Activated T-cell treated with anti-CD3 and anti-CD28 coated beads, Interleukin-2, amount 50 U/mL, for 72 hours (primary cell): ENCODE measurements at places on chromosomes 1 and 21. TPM values are rescaled to one million over a fixed set of nuclear protein-coding genes. Genes with fewer than 3 reads are reported as not detected.

- peaks cover 26% of the 10 kb centered on the region for H3K27me3 ChIP-seq
- DNase-seq: peak; percentile 22
- H3K36me3 ChIP-seq: no peaks in the 10 kb centered on the region
- no peak overlapping the region for H3K27ac ChIP-seq
- peaks cover 26% of the 10 kb centered on the region for H3K4me1 ChIP-seq
Observed at GRCh38 chr1:200226268-200226968, 183.4 kb downstream of the ZNF281 start.

GRCh38 chr1:44293761-44294315 lies 61.2 kb downstream of the ERI3 start:
- H3K4me1 ChIP-seq: no peaks in the 10 kb centered on the region
- no peaks in the 10 kb centered on the region for H3K36me3 ChIP-seq
- no peaks in the 10 kb centered on the region for H3K27me3 ChIP-seq
- no peak for DNase-seq

Gene MMP23B
- total RNA-seq: 1.5 TPM

DNA sequence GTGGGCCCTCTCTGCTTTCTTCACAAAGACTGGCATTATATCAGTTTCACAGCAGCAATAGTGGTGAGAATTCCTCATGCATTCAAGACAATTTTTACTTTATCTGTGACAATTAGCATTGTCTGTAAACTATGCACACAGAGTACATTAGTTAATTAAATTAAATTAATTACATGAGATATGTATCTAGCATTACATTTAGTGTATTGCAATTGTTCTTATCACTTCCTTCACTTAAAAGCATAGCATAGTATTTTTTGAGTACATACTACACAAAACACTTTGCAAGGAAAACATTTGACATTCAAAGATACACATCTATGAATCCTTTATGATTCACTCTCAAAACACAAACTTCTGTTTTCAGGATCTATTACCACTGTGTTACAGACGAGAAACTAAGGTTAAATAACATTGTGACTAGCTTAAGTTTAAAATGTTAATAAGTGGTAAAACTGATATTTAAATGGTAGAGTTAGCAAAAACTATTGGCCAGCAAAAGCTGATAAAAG lies 1542.6 kb downstream of the PLA2G4A start:
- H3K27ac ChIP-seq: no peak overlapping the region
- H3K36me3 ChIP-seq: no peaks in the 10 kb centered on the region
- DNase-seq: no peak

Gene RGS8
- total RNA-seq: 0.05 TPM

GRCh38 chr1:90200646-90201205 lies 205.8 kb downstream of the ZNF326 start:
- no peak overlapping the region for H3K4me3 ChIP-seq
- H3K36me3 ChIP-seq: no peaks in the 10 kb centered on the region
- H3K27ac ChIP-seq: no peak overlapping the region
- no peaks in the 10 kb centered on the region for H3K27me3 ChIP-seq

Gene RORC
- total RNA-seq: 1.8 TPM

GRCh38 chr1:203289281-203289981 lies 15.9 kb upstream of the BTG2 start:
- peak overlapping the region; percentile 98 for H3K27ac ChIP-seq
- H3K4me3 ChIP-seq: peak overlapping the region; percentile 93
- H3K4me1 ChIP-seq: peaks cover 75% of the 10 kb centered on the region
- peaks cover 2% of the 10 kb centered on the region for H3K36me3 ChIP-seq
- DNase-seq: peak; percentile 91
- no peaks in the 10 kb centered on the region for H3K27me3 ChIP-seq

Gene FCMR
- 47.3 TPM for total RNA-seq

GRCh38 chr1:248625971-248626370 lies 8.9 kb downstream of the OR2T11 start:
- no peaks in the 10 kb centered on the region for H3K36me3 ChIP-seq
- no peaks in the 10 kb centered on the region for H3K27me3 ChIP-seq
- H3K4me1 ChIP-seq: no peaks in the 10 kb centered on the region
- no peak overlapping the region for H3K27ac ChIP-seq

GRCh38 chr1:19115082-19115808 lies 94.8 kb downstream of the UBR4 start:
- H3K27me3 ChIP-seq: no peaks in the 10 kb centered on the region
- no peak for DNase-seq
- H3K4me3 ChIP-seq: no peak overlapping the region
- no peak overlapping the region for H3K27ac ChIP-seq
- no peaks in the 10 kb centered on the region for H3K4me1 ChIP-seq

Gene HES2
- total RNA-seq: 0.44 TPM
